ENCODE measurements at places on chromosomes 6 and 20.

GRCh38 chr6:32887616-32888015, 33.6 kb downstream of the PSMB9 start:
- DNase-seq, result no peak

DNA sequence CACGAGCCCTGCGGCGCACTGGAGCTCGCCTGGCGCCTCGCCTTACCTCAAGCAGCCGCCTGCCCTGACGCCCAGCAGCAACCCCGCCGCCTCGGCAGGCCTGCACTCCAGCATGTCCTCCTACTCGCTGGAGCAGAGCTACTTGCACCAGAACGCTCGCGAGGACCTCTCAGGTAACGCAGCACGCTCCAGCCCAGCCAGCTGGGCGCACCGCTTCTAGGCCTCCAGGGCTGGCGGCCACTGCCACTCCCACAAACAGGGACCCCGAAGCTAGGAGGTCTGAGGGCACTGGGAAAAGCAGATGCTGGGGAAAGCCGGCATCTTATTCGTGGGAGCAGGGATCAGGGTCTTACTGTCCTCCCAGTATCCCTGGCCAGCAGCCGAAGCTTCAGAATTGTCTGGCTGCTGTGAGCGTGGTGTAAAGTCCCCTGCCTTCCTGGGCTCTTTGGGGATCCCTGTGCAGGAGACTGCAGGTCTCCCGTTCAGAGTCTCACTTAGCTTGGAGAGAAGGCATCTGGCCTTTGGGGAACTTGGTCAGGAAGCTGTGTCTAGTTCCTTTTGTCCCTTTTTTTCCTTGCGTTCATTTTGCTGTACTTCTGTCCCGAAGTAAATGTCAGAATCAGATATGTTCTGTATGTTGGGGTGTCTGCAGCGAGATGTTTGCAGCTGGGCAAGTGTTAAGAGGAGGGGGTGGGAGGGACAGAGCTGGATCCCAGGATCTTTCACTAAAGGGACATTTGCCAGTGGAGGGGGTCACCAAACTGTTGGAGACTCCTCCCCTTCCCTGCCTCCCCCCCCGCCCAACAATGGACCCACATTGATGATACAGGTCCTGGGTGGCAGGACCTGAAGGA, 1.8 kb downstream of the FOXF2 start:
- no peak for DNase-seq

GRCh38 chr6:38068854-38069590, 249.5 kb downstream of the ZFAND3 start:
- DNase-seq, result peak; percentile 55

DNA sequence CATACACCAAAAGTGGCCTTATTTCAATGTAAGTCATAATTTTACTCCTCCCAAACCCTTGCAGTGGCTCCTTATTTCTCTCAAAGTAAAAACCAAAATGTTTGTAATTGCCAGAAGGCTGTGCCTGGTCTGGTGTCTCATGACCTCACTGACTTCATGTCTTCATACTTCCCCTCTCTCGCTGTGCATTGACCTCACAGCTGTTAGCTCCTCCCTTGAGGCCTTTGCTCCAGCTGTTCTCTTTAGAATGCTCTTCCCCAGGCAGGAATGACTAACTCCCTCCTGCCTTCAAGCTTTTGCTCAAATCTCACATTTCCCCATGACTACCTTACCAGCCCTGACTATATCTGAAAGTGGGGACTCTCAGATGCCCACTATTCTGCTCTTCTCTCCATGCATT, 83.3 kb downstream of the MTFR2 start:
- no peak for DNase-seq

- no peak for DNase-seq
Observed at GRCh38 chr20:58492795-58493524, 22.2 kb downstream of the APCDD1L start.

GRCh38 chr20:32237419-32237818, 29.7 kb downstream of the POFUT1 start:
- DNase-seq, result no peak

- no peak for DNase-seq
Observed at GRCh38 chr6:154476494-154476893, 34.0 kb downstream of the CNKSR3 start.

DNA sequence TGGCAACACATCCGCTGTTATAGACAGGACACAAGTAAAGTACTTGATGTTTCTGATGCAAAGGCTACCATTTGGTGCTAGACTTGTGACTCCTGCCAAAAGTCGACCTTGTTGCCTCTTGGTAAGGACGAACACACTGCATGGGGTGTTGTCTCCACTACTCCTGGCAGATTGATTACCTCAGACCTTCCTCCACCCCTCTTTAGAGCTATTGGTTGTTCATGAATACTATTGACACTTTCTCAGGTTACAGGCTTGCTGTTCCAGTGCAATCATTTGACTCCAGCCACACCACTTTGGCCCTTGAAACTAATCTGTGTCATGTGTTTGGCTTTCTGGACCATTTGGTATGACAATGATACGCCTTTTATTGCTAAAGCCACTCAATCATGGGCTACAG, 62.3 kb downstream of the TRMT11 start:
- DNase-seq, result no peak

Data from NCI-H1417 treated with DMSO at 0.1 percent for 48 hours (cell line).